Psoas muscle (tissue), 8 donors: ENCODE measurements at places on chromosomes 3 and 15. TPM values are rescaled to one million over a fixed set of nuclear protein-coding genes. Genes with fewer than 3 reads are reported as not detected.
A peak's percentile ranks its signal among the peaks of the same experiment; 100 is the strongest.

The MED12L gene
- 1.8 TPM for total RNA-seq

The SUCNR1 gene
- total RNA-seq, result 0.13 TPM

The SAMMSON gene
- total RNA-seq, result not detected

The NLGN1 gene
- 0.94 TPM for total RNA-seq

The LSMEM2 gene
- total RNA-seq, result 13.1 TPM

The NEK10 gene
- 5.3 TPM for total RNA-seq

The PLOD2 gene
- total RNA-seq, result 7.5 TPM

The COL6A5 gene
- not detected for total RNA-seq

The VWA5B2 gene
- total RNA-seq, result 0.26 TPM

The MST1R gene
- 1.7 TPM for total RNA-seq

DNA sequence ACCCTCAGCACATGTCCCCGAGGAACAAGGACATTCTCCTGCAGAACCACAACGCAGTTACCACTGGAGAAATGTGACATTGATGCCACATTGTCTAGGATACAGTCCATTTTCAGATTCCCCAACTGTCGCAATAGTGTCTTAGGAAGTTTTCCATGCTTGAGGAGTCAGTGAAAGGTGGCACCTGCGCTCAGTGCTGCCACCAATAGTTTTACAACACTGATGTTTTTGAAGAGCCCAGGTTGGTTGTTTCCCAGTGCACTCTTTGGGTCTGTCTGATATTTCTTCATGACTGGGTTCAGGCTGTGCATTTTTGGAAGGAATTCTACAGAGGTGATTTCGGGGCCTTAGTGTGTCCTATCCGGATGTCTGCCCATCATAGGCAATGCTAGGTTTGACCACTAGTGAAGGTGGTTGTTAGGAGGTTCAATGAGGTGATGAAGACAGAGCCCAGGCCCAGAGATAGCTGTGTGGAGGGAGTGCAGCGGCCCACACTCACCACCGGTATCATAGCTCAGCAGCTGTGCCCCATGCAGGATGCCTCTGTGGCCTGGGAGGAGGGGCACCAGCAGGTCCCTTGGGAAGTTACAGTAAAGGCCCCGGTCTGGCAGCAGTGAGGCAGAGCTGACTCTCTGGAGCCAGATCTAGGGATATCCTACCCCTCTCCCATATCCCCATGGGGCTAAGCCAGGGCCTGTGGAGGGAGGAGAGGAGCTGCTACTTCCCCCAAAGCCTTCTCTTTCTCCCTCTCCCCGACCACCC is 96.6 kb downstream of the DNAJB8 start:
- DNase-seq, result no peak

DNA sequence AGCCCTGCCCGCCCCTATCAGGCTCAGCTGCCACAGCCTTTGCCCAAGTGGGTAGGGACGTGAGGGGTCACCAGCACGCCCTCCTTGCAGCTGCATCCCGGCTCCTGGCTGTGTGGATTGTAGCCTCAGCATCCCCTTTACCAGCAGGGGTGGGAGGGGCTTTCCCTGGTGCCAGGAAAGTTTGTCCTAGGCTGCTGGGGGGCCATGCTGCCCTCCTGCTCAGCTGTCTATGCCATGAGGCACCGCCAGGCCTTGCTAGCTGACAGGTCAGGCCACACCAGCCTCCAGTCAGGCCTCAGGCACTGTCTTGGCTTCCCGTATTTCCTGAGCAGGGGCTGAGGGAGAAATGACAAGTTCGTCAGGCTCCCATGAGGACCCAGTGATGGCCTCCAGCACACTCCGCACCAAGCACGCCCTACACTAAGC is 32.3 kb downstream of the TKT start:
- DNase-seq, result peak; percentile 23

DNA sequence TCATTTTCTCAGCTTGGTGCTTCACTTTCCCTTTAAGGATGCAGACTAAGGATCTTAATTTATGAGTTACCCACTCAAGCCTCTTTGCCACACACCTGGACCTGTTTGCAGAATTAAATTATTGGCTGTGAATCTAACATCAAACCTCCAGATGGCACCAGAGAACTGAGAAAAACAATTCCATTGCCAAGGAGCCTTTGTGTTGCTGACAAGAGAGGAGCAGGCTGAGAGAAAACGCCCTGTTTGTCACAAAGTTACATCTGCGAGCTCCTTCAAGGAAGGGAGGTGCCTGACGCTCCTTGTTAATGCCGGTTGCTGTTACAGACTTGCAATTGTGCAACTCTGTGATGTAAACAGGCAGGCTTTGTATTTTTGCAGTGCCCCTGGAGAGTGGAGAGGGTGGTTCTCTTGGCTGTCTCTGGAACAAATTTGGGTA is 36.3 kb upstream of the TMC3 start:
- DNase-seq, result peak; percentile 39

GRCh38 chr15:101126618-101127505 is 125.0 kb downstream of the CHSY1 start:
- no peak for DNase-seq

DNA sequence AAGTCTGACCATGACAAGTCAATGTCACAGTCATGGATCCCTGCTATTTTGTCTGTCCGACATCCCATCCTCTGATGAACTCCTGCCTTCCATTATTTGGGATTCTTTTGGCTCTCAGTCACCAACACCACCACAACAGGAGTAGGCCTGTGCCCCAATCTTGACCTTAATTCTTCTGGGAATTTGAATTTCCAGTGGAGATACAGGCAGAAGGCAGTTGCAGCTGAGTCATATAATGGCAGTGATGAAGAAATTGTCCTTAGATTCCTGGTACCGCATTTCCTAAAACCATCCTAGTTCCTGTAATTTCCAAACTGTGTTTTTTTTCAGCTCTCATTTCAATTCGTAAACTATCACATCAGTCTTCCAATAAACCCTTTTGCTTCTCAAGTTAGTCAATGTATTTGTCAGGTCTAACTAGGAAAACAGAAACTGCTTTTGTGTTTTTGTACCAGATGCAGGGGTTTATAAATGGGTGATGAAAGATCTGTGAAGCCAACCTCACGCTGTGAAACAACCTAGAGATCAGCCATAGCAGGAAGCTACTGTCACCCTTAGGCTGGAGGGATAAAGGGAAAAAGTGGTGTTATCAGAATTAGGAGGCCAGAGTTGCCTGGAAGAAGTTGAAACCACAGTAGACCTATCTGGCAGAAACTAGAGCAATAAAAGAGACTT is 126.3 kb upstream of the TMEM108 start:
- DNase-seq, result no peak

DNA sequence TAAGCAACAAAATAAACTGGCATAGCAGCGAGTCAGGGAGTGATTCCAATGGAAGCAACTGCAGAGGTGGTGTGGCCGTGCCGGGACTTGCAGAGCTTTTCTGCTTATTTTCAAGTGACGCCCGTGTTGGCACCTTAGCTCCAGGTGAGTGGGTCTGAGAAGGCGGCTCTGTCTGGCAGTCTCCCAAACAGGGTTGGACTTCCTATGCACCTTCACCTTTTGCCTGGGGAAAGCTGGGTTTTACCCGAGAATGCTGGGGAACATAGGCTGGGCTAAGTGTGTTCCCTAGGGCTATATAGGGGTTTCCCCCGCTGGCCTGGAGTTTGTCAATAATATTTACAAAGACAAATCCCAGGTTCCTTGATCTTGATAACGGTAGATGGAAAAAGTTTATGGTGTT is 179.9 kb upstream of the TBL1XR1 start:
- no peak for DNase-seq

DNA sequence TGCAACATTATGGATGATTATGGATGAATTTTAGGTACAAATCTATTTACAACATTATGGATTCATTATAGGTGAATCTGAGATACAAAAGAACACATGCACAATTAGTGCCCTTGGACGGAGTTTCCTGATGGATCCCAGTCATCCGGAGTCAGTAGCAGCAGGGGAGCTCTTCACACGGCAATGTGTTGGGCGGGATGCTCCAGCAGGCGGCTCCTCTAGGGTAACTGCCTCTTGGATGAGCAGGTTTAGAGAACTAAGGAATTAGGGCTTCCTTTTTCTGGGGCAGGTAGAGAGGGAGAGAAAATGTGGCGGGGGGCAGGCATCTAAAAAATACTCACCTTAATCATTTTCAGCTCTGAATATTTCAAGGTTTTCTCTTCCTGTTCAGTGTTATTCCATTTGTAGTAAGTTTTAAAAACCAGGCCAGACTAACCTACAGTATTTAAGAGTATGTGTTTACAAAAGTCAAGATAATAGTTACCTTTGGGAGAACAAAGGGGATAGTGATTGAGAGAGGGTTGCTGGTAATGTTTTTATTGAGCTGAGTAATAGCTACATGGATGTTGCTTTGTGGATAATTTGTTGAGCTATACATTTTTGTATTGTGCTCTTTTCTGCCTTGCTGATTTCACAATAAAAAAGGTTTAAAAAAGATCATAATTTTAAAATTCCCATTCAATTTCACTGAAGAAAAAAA is 27.4 kb upstream of the GOLM2 start:
- DNase-seq, result no peak

- no peak for DNase-seq
These were observed 787.3 kb downstream of the EDEM1 start for GRCh38 chr3:5974630-5975322.

- DNase-seq, result no peak
These were observed 35.8 kb downstream of the ST8SIA2 start for GRCh38 chr15:92429378-92430068.

GRCh38 chr3:64300790-64301423 is 75.6 kb upstream of the PRICKLE2 start:
- DNase-seq, result no peak

DNA sequence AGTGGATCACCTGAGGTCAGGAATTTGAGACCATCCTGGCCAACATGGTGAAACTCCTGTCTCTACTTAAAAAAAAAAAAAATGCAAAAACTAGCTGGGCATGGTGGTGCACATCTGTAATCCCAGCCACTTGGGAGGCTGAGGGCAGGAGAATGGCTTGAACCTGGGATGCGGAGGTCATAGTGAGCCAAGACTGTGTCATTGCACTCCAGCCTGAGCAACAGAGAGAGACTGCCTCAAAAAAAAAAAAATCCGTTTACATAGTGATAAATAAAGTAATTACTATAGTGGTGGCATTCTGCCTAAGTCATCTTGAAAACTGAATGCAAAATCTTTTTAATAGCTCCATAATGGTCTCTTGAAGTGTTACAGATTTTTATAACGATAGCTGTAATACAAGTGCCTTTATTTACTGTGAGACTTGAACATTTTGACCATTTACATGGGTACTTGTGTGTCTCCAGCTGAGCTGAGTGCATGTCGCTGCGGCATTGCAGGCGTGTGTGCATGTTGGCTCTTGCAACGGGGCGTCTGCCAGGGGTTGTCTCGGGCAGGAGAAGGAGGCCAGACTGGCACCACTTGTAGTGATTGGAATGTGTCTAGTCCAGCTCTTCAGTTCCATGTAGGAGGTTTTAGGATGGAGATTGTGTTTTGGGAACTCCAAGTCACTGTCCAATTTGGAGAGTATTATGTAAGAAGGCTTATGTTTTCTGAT is 111.9 kb downstream of the IGF1R start:
- no peak for DNase-seq

GRCh38 chr3:98560911-98561310 is 29.1 kb downstream of the GPR15 start:
- DNase-seq, result no peak

DNA sequence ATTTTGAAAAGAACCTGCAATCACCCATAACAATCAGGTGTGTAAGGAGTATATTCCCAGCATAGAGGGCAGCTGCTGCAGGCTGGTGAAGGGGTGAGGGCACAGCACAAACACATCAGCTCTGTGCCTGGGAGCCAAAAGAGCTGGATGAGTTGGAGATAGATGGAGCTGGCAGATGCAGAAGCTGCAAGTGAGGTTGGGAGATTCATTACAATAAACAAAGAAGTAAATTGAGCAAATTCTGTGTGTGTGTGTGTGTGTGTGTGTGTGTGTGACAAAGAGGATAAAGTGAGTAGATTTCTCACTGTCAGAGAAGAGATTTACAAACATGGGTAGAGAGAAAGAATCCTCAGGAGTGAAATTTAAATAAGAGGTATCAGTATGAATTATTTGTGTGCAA is 994.7 kb downstream of the EPHA3 start:
- DNase-seq, result no peak

DNA sequence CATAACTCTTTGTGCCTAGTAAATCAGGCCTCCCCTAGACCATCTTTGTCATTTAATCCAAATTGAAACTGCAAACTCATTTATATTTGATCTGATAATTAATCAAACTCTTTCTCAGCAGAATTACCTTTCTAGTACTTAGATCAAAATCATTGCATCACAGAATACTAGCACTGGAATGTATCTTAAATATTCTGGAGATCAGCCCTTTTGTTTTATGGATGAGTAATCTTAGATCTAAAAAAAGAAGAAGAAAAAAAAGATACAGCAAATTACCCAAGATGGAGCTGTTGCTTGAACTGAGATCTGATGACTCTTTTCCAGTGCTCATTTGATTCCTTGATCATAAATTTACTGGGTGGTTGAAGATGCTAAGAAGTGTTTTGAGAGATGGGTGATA is 47.9 kb downstream of the NAALADL2 start:
- no peak for DNase-seq

GRCh38 chr15:94287794-94288246 is 56.5 kb downstream of the MCTP2 start:
- no peak for DNase-seq

GRCh38 chr15:40092256-40092978 is 16.3 kb downstream of the BMF start:
- peak; percentile 89 for DNase-seq

DNA sequence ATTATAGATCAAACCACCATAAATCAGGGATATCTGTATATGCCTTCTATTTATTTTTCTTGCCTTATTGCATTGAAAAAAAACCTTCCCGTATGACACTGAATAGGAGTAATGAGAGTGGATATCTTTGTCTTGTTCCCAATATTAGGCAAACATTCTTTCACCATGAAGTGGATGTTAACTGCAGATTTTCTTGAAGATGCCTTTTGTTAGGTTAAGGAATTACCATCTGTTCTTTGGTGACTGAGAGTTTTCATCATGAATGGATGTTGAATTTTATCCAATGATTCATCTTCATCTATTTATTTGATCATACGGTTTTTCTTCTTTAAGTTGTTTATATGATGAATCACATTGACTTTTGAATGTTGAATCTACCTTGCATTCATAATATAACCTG is 47.1 kb upstream of the MECOM start:
- no peak for DNase-seq

DNA sequence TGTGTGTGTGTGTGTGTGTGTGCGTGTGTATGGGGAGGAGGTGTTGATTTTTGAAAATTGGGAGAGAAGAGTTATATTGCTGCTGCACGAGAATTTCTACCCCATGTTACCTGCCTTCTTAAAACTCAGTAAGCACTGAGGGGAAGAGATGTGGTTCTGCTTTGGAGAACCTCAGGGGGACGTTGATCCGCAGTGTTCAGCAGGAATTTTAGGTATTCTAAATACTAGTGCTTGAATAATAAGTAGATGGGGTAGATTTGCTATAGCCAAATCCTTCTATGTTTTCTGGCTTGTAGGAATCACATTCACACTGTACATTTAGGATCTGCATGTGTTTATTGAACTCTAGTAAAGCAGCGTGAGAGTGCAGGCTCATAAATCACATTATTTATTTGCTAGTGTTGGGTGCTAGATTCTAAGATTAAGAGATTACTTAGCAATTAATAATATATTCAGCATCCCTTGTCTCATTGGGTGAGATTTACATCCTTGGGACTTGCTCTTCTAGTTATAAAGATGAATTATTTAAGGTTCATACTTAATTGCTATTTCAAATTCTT is 268.1 kb downstream of the MFSD1 start:
- no peak for DNase-seq

GRCh38 chr15:89767411-89767915 is 8.7 kb upstream of the MESP2 start:
- DNase-seq, result no peak

GRCh38 chr3:59885899-59886400 is 836.1 kb upstream of the CFAP20DC start:
- no peak for DNase-seq

GRCh38 chr3:99269606-99270351 is 368.3 kb upstream of the DCBLD2 start:
- peak; percentile 25 for DNase-seq
